ENCODE measurements at places on chromosomes 5 and 9. TPM values are rescaled to one million over a fixed set of nuclear protein-coding genes. Genes with fewer than 3 reads are reported as not detected.

DNA sequence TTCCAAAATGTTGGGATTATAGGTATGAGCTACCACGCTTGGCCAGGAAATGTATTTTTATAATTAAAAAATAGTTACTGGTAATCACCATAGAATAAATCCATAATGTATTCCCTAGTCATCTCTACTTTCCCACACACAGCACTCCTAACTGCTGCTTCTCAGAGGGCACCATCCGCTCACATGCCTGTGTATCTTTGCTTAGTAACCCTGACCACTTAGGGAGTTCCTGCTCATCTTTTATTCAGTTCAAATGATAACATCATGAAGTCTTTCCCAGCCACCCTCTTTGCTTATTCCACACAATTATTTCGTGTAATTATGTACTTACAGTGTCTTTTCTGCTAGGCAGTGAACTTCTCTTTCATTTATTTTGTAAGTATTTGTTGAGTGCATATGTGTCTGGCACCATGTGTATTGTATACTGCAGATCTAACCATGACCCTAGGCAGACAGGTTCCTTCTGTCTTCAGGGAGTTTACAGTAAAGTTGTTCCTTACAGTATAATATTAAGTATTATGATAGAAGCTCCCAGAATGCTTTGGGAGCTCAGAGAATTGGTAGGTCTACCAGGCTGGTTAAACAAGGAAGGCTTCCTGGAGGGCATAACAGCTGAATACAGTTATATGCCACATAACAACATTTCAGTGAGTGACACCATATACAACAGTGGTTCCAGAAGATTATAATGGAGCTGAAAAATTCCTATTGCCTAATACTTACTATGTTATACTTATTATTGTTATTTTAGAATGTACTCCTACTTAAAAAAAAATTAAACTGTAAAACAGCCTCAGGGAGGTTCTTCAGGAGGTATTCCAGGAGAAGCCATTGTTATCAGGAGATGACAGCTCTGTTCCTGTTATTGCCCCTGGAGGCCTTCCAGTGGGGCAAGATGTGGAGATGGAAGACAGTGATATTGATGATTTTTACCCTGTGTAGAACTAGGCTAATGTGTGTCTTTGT is 39.2 kb downstream of the DCAF10 start:
- no peak for DNase-seq
- no peak overlapping the region for H3K4me3 ChIP-seq
- H3K27ac ChIP-seq, result no peak overlapping the region
- H3K36me3 ChIP-seq, result no peaks in the 10 kb centered on the region
- peaks cover 8% of the 10 kb centered on the region for H3K4me1 ChIP-seq
- H3K27me3 ChIP-seq, result no peaks in the 10 kb centered on the region

- no peaks in the 10 kb centered on the region for H3K36me3 ChIP-seq
- no peak for DNase-seq
- no peak overlapping the region for H3K27ac ChIP-seq
- H3K4me1 ChIP-seq, result peaks cover 16% of the 10 kb centered on the region
- no peaks in the 10 kb centered on the region for H3K27me3 ChIP-seq
These were observed 82.0 kb downstream of the UGCG start for GRCh38 chr9:111978616-111979015.

DNA sequence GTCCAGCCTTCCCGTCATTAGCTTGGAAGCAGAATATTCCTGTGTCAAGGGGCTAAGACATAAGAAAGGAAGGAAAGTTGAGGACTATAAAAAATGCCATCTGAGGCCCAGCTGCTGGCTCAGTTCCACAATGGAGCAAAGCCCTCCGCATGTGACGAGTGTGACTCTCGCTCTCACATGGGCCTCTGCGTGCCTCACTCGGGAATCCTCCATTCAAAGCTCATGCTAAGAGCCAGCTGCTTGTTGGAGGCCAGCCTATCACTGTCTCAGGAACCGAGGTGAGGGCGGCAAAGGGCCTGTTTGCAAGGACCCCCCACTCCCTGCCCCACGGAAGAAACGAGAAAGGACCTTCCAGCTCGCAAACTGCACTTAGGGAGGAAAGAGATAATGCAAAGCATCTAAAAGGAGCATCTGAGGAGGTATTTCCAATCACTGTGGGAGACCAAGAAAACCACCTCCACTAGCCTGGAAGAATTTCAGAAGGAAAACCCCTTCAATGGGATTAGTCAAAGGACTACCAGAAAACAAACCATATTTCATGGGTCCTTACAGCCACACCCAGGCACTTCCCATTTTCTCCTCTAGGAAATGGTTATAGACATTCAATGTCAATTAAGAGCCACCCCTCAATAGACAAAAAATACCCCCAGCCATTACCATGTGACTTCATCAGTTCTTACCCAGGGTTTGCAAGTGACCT is 95.3 kb downstream of the PRRT1B start:
- H3K27ac ChIP-seq, result peak overlapping the region; percentile 55
- DNase-seq, result no peak
- no peak overlapping the region for H3K4me3 ChIP-seq

DNA sequence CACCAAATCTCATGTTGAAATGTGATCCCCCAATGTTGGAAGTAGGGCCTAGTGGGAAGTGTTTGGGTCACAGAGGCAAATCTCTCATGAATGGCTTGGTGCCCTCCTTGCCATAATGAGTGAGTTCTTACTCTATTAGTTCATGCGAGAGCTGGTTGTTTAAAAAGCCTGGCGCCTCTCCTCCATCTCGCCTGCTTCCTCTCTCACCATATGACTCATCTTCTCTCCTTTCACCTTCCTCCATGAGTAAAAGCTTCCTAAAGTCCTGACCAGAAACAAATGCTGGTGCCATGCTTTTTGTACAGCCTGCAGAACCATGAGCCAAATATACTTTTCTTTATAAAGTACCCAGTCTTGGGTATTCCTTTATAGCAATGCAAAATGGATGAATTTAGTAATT is 20.9 kb upstream of the ARHGAP26 start:
- H3K27ac ChIP-seq, result no peak overlapping the region
- H3K36me3 ChIP-seq, result no peaks in the 10 kb centered on the region
- peaks cover 15% of the 10 kb centered on the region for H3K4me1 ChIP-seq

DNA sequence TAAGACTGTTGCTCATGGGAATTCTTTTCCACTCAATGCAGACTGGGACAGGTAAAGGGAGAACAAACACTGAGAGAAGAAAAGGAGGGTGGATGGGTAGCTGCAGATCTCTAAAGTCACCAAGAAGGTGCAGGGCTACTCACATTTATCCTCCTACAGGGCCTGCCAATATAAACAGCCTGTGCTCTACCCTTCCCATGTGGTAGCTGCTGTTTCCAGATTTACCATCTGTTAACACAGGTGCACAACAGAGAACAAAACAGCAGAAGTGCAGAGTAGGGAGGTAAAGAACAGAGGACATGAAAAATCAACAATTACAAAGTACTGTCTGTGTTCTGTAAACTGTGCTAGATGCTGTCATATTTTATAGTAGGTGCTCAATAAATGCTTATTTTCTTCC is 26.0 kb downstream of the JAKMIP2 start:
- H3K4me1 ChIP-seq, result no peaks in the 10 kb centered on the region
- no peaks in the 10 kb centered on the region for H3K36me3 ChIP-seq
- H3K27me3 ChIP-seq, result no peaks in the 10 kb centered on the region
- H3K27ac ChIP-seq, result no peak overlapping the region
- no peak for DNase-seq
- no peak overlapping the region for H3K4me3 ChIP-seq

DNA sequence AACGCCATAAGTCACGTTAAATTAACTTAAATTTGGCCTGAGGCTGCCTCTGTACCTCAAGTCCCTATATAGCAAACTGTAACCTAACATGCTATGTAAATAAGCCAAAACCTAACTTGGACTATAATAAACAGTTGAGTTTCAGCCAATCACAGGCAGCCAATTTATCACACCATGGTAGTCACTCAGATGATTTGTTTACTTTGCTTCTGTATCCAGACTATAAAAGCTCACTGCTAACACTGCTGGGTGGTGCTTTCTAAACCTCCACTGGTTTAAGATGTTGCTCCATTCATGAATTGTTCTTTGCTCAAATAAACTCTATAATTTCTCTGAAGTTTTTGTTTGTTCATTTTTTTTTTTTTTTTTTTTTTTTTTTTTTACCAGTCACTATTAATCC is 62.8 kb downstream of the TRPM3 start:
- H3K36me3 ChIP-seq, result no peaks in the 10 kb centered on the region
- H3K27ac ChIP-seq, result no peak overlapping the region
- H3K4me3 ChIP-seq, result no peak overlapping the region
- H3K4me1 ChIP-seq, result no peaks in the 10 kb centered on the region

DNA sequence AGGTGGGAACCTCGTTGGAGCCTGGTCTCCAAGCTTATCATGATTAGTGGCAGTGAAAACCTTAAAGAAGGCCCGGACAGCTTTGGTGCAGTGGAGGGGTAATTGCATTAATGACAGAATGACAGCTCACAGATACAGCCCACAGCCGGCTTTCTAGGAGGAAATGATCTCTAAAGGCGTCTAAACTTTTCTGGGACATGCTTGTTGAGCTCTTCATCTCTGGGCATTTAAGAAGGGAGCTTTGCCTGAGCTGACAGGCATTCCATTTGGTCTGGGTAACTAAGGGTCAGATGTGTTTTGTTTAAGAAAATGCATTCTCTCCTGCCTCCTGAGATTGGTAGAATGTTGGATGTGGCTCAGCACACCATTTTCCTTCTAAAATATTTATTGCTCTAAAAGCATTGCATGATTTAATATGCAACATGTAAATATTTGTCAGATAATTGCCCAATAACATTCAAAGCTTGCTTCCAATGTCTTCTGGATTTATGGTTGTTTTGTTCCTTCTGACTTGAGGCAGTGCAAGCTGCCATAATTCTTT is 4.0 kb downstream of the ANKRD33B start:
- no peaks in the 10 kb centered on the region for H3K36me3 ChIP-seq
- peak overlapping the region; percentile 84 for H3K27ac ChIP-seq
- no peak overlapping the region for H3K4me3 ChIP-seq
- DNase-seq, result no peak
- H3K27me3 ChIP-seq, result peaks cover 39% of the 10 kb centered on the region

- peaks cover 42% of the 10 kb centered on the region for H3K4me1 ChIP-seq
- no peaks in the 10 kb centered on the region for H3K27me3 ChIP-seq
- no peak for DNase-seq
These were observed 1.2 kb upstream of the RNF44 start for GRCh38 chr5:176538230-176538988.

DNA sequence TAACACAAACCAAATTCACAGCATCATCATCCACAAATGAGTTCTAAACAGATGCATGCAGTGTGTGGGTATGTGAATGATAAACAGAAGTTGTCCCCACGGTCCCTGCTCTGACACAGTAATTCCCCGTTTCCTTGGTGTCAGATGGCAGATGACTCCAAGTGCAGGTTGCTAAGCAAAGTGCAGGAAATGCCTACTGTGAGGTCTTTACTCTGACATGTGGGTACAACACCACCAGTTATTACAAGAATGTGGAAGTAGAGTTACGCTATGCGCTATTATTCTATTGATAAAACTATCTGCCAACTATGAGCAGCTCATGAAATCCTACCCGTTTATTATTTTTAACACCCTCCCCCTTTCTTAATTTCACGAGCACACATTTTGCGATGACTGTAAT is 448.9 kb downstream of the BNC2 start:
- no peaks in the 10 kb centered on the region for H3K27me3 ChIP-seq
- H3K4me3 ChIP-seq, result no peak overlapping the region
- no peak overlapping the region for H3K27ac ChIP-seq
- no peaks in the 10 kb centered on the region for H3K36me3 ChIP-seq

DNA sequence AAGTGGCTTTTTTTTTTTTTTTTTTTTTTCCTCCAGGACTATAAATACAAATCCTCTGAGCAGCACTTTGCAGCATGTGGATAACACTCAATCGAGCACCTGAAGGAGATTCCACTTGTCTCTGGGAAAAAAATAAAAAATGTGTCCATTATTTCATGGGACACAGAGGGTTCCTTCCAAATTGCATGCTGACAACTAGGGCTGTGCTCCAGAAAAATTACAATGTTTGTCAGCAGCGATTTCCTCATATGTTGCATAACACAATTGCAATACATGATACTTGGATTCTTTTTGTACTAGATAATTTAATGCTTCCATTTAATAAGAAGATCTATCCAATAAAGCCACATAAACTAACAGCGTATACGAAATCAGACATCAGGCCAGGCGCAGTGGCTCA is 84.4 kb downstream of the CDH18 start:
- H3K36me3 ChIP-seq, result no peaks in the 10 kb centered on the region
- H3K4me1 ChIP-seq, result no peaks in the 10 kb centered on the region
- no peak overlapping the region for H3K27ac ChIP-seq

DNA sequence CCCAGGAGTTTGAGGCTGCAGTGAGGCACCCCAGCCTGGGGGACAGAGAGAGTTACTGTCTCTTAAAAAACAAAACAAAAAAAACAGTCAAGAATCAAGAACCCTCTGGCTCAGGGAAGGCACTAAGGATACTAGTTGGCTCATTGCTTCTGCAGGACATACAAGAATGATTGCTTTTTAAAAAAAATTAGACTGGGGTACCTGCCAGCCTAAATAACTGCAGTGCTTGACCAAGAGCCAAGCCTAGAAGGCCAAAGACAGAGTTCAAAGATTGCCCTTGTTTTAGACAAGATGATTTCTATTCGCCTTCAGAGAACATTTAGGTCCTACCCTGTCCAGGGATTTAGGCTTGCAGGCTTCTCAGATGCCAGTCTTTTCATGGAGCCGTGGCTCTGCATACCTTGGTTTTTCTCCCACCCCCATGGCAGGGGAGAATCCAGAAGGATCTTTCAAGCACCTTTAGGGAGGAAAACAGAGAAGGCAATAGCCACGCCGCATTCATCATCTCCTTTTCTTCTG is 93.7 kb upstream of the IL6ST start:
- H3K36me3 ChIP-seq, result no peaks in the 10 kb centered on the region
- H3K4me3 ChIP-seq, result no peak overlapping the region
- H3K27me3 ChIP-seq, result no peaks in the 10 kb centered on the region
- no peaks in the 10 kb centered on the region for H3K4me1 ChIP-seq
- no peak overlapping the region for H3K27ac ChIP-seq

DNA sequence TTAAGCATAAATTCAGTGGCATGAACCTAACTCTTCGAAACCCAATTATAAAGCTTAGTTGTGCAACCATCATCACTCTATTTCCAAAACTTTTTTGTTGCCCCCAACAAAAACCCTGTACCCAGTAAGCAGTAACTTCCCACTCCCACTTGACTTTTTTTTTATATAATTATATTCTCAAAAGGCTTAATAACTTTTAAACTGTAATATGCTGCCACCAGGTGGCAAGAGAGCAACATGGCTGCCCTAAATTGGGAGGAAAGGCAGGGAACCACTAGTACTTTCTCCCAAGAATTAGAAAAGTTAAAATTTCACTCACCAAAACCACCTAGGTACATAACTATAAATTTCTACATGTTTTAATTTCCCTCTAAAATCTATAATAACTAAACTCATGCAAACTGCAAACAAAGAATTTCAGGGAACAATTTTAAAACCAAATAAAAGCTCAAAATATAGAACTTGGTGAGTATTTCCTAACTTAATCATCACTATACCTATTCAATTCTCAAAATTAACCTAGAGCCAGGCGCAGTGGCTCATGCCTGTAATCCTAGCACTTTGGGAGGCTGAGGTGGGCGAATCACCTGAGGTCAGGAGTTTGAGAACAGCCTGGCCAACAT is 50.2 kb upstream of the RNF38 start:
- no peaks in the 10 kb centered on the region for H3K27me3 ChIP-seq
- no peak overlapping the region for H3K27ac ChIP-seq
- no peak overlapping the region for H3K4me3 ChIP-seq
- no peak for DNase-seq

The FGF10 gene
- total RNA-seq, result 0.09 TPM

The TMED7 gene
- total RNA-seq, result 68.9 TPM

The ANKRD31 gene
- 1.1 TPM for total RNA-seq

The SCGB3A2 gene
- not detected for total RNA-seq

The OBP2B gene
- total RNA-seq, result not detected

Measured in esophagus squamous epithelium (tissue), 5 donors.